OCI-M1 (cell line): ENCODE measurements at places on chromosomes 4 and X.

- DNase-seq, result no peak
Observed at GRCh38 chr4:76689145-76689817, 208.7 kb downstream of the SOWAHB start.

DNA sequence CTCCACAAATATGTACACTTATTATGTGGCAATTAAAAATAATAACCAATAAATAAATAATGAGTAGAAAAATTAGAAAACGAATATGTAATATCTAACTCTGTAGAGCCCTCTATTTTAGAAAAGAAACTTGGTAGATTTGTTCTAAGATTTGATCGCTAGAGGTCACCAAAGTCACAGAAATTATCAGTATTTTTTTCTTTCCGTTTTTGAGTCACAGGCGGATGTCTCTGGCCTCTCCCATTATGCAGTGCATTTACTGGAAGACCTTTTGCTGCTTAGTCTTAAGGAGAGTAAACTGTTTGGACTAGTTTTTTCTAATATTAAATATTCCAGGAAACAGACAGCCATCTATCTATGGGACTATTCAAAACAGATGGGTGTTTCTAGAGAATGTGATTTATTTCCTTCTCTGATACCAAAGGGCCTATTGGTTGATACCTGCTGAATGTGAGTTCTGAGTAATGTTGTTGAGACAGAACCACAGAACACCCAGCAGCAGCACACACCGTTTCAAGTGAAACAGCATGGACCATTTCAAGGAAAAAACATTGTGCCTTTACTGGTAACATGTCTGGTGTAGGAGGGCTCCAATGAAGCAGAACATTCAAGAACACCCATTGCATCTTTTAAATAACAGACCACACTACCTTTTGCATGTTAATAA is 34.0 kb upstream of the GYPA start:
- DNase-seq, result peak; percentile 86

DNA sequence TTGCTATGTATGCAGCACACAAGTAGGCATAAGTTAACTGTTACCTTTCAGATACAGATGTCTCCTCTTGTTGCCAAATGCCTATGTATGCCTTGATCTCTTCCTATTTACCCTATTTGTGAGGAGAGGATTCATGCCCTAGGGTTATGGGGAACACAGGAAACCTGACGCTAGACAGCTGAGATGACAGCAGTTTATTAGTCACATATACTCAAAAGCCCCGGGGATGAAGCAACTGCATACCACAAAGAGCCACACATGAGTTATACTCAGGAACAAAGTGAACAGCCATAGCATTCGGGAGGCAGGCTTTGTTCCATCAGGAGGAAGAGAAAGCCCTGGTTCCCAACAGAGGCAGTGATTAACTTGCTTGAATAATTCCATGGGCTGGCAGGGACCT is 1011.7 kb upstream of the PCDH7 start:
- no peak for DNase-seq

DNA sequence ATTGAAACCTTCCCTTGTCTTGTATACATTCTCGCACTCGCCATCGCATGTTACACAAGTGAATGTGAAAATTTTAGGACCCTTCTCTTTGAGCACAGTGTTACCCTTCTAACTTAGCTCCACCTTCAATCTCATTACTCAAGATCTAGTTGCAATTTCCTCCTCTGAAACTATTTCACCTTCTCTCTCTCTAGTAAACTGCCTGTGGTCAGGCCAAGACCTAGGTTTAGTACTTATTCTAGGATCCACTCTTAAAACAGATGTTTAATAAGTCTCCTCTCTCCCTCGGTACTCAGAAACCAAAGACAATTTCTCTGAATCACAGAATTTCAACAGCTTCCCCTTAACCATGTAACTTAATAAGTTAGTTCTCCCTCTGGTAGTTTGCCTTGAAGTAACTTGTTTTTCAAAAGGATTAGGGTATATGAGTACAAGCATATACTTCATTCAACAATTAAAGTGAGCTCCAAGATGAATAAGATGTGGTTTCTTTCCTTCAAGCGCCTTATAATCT is 156.0 kb downstream of the SH3KBP1 start:
- DNase-seq, result no peak

GRCh38 chr4:180100433-180101344 is 2142.5 kb upstream of the TENM3 start:
- no peak for DNase-seq

GRCh38 chrX:153816831-153817690 is 13.3 kb downstream of the PDZD4 start:
- DNase-seq, result peak; percentile 69
